ENCODE measurements at places on chromosomes 5 and 9. TPM values are rescaled to one million over a fixed set of nuclear protein-coding genes. Genes with fewer than 3 reads are reported as not detected.

- no peak for DNase-seq
Observed at GRCh38 chr9:131682261-131682660, 57.6 kb downstream of the RAPGEF1 start.

DNA sequence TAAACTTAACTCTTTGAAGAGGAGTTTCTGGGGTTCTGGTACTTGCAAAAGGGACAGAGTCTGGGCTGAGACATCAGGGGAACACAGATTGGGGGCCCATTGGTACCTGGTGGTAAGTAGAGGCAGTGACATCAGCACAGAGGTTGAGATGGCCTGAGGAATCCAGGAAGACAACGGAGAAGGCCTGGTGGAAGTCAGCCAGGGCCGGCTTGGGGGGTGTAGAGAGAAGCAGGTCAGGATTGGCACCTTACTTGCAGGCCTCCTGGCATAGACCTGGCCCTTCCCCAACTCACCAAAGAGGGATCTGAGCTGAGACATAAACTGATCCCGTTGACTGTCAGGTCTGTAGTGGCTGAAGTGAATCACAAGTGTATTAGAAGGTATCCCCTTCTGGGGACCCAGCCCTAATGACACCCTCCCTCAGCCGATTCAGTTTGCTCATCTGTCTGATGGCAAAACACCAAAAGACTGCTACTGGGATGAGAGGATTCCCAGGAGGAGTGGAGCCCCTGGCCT, 5.5 kb downstream of the NOL6 start:
- DNase-seq: peak; percentile 15

GRCh38 chr5:118069452-118069851, 918.9 kb downstream of the DTWD2 start:
- no peak for DNase-seq

DNA sequence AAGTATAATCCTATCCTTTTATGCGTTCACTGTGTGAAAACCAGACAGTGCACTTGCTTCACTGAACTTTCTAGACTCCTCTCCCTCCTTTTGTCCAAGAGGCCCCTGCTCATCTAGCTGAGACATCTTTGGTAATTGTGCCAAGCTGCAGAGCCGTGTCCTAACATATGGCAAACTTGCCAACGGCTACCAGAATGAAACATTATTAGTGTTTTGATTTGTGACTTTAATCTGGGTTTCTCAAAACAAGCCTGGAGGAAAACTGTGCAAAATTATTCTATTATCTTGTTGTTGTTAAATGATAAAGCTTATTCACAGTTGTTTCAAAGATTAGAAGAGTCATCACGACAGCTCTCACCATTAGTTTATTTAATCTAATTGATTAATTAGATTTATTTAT, 79.0 kb upstream of the RETREG1 start:
- DNase-seq: no peak

SPINK4 gene
- not detected for total RNA-seq

- no peak for DNase-seq
Observed at GRCh38 chr5:31270396-31270795, 76.9 kb downstream of the CDH6 start.
